ENCODE measurements at places on chromosomes 7 and 10.
A peak's percentile ranks its signal among the peaks of the same experiment; 100 is the strongest.

DNA sequence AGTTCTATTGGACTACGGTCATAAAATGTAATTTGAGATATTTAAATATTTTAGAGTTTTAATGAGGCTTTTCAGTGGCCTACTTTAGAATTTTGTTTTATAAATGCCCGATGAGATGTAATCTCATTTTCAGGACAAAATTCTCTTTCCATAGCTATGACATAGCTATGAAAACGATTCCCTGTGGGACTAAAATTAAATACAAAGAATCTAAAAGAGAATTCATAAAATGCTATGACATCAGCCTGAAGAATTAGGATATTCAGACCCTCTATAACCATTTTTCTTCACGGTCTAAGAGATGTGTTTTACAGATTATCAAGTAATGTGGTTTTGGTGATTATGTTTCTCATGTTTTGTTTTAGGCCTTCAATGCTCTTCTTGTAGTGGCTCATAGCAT lies 48.2 kb upstream of the ODAD2 start:
- no peak for DNase-seq

- DNase-seq = no peak
Measured at GRCh38 chr10:452512-453426, 236.7 kb downstream of the DIP2C start.

DNA sequence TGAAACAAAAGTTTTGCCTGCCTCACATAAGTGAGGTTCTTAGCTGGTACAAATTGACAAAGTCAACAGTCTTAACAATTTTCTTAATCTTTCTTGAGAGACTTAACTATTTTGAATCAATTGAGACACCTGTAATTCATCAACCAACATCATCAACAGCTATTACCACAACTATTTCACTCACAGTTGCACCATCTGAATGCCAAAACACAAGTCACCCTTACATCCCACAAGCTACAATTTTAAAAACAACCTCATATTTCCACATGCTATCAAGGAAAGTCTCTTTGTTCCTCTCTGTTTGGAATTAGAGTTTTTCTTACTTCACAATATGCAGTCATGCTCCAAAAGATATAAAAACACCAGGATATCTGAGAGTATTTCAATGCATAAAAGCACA lies 4.9 kb downstream of the SMURF1 start:
- DNase-seq = no peak

GRCh38 chr10:6602026-6602699 lies 22.1 kb upstream of the PRKCQ start:
- DNase-seq = no peak

- no peak for DNase-seq
Measured at GRCh38 chr7:26777385-26777784, 87.0 kb downstream of the SKAP2 start.

DNA sequence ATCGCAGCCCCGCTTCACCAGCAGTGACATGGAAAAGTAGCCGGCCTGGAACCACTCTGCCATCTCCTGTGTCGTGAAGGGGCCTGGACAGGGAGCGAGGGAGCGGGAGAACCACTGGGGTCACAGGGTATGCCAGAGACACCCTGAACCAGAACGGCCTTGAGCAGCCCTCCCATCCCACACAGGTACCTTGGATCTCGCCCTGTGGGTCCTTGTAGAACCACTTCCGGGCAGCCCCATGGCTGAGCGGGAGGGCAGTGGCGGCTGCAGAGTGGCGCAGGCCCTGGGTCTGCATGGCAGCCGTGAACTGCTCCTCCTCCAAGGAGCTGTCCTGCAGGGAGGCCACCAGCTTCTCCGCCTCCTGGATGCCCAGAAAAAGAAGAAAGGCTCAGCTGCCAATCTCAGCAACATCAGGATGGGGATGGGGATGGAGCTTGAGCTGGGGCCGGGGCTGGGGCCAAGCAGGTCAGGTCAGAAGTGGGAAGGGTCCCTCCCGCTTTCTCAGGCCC lies 9.5 kb downstream of the GIGYF1 start:
- DNase-seq = no peak

DNA sequence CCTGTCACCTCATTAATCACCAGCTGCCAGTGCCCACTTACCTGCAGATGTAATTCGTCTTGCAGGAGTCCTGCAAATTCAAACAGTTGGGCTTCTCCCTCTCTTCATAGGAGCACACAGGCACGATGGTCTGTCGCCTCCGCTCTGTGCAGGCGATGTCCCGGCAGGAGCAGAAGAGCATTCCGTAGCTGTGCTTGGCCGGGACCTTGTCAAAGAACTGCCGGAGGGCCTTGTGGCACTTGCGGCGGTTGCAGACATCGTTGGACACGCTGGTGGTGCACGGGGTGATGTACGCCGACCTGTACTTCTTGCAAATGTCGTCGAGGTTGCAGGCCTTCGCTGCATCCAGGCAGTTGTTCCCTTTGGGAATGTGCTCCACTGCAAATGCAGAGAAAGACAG lies 147.8 kb downstream of the GFRA1 start:
- DNase-seq = no peak

DNA sequence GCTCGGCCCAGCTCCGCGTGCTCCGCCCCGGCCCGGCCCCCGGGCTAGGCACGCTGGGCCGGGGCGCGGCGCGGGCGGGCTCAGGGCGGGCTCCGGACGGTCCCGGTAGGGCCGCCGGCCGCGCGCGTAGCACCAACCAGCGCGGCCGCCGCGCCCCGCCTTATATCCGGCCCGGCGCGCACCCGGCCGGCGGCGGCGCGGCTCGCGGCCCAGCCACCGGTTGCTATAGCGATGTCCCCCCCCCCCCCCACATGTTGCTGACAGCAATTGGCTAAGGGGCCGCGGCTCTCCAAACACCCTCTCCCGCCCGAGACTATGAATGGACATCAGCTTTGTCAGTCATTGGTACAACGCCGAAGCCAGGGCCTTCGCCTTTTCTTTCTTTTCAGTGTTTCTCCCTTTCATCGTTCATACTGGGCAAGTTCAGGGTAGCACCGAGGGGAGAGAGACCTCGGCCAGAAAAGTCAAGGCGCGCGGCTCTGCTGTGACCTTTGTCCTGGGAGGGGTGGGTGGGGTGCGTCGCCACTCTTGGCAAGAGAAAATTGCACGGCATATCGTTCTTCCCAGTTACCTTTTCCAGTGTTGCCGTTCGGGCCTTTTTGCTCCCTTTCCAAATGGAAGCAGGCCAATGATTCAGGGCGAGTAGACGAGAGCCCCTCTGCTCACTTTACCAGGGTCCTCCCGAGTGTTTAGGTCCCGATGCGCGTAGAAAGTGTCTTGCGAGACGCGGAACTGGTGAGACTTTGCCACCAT lies 354.2 kb downstream of the DNAJB6 start:
- DNase-seq = no peak

DNA sequence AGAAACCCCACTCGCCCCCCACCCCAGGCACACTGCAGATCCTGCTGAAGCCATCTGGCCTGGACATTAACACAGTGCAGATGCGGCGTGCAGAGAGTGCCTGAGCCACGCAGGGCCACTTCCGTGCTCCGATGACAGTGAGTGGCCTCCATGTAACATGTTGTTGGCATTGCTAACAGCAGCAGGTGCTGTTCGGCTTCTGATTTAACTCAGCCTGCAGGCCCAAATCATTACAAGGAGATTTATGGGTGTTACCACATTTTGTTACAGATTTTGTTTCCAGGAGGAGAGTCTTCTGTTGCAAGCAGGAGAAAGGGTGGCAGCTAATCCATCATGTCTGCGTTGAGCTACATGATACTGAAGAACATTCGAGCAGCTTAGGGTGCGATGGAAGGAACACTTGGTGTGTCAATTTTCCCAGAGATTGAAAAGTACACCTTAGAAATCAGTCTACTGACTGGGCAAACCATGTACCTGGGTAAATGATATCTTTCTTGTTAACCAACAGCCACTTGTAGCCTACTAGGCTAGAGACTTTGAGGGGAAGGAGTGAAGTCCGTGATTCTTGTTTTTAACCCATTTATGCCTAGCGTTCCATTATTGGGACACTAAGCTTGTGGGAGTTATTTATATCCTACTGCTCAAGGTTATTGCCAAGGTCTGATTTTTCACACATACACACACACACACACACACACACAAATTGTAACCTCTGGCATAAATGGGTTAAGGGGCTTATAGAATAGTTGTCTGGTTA lies 90.0 kb downstream of the JCAD start:
- no peak for DNase-seq

GRCh38 chr10:130236711-130237110 lies 100.5 kb downstream of the GLRX3 start:
- no peak for DNase-seq

- no peak for DNase-seq
Measured at GRCh38 chr7:66198469-66198868, 6.7 kb upstream of the TPST1 start.

GRCh38 chr10:36412942-36413341 lies 712.5 kb upstream of the ANKRD30A start:
- DNase-seq = no peak

- no peak for DNase-seq
Measured at GRCh38 chr7:39735903-39736302, 112.5 kb downstream of the RALA start.

GRCh38 chr7:41942468-41943093 lies 239.7 kb upstream of the INHBA start:
- DNase-seq = no peak

- DNase-seq = peak; percentile 7
Measured at GRCh38 chr10:126749015-126749655, 78.6 kb upstream of the C10orf90 start.

DNA sequence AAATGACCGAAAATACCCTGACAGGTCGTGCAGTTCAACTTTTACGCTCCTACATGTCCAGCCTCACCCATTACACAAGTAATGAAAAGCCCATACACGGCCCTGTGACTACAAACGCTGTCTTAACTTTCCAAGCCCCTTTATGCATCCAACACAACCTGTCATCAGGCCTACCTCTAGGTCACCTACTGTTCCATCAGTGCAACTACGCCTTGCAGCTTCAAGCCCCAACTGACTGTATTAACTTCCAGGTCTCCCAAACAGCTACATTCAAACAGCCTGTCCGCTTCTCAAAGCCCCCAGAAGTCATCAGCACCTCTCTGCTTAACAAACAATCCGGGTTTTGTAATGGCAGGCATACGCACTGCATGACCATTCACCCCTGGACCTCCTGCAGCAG lies 19.2 kb downstream of the ZNF107 start:
- DNase-seq = no peak

- DNase-seq = no peak
Measured at GRCh38 chr7:77561352-77561751, 24.3 kb downstream of the PTPN12 start.

DNA sequence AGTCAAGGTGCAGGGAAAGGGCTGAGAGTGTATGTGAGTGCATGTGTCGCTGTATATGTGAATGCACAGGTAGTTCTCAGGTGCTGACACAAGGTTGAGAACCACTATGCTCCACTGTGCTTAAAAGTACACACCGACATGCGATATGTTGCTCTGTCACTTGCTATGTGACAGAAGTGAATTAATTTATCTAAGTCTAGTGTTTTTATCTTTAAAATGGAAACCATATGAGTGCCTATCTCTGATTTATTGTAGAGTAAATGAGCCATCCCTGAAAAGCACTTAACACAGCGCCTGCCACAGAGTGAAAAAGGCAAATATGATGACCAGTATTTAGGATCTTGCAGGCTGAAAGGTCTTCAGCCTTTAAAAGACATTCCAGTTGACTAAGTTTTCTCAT lies 4.9 kb downstream of the SLC35B4 start:
- DNase-seq = no peak
